CD4-positive, alpha-beta T cell (primary cell): ENCODE measurements at places on chromosomes 5 and 9. TPM values are rescaled to one million over a fixed set of nuclear protein-coding genes. Genes with fewer than 3 reads are reported as not detected.

DNA sequence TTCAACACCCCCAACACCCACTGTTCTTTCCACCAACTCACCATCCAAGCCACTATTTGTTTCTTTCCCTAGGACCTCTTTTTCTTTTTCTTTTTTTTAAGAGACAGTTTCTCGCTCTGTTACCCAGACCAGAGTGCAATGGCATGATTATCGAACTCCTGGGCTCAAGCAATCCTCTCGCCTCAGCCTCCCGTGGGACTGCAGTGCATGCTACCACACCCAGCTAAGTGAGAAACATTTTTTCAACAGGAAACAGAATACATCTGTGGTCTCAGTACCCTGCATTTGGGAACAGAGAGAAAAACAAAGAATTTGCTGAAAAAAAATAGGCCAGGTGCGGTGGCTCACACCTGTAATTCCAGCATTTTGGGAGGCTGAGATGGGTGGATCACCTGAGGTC, 24.6 kb downstream of the B4GALT1 start:
- peaks cover 96% of the 10 kb centered on the region for H3K4me1 ChIP-seq
- H3K27me3 ChIP-seq, result no peaks in the 10 kb centered on the region
- peak overlapping the region; percentile 67 for H3K27ac ChIP-seq
- DNase-seq, result no peak
- H3K36me3 ChIP-seq, result no peaks in the 10 kb centered on the region

GRCh38 chr5:12901696-12902095, 997.5 kb upstream of the CTNND2 start:
- no peak overlapping the region for H3K4me3 ChIP-seq
- no peaks in the 10 kb centered on the region for H3K4me1 ChIP-seq
- H3K27ac ChIP-seq, result no peak overlapping the region
- no peaks in the 10 kb centered on the region for H3K36me3 ChIP-seq
- no peaks in the 10 kb centered on the region for H3K27me3 ChIP-seq
- DNase-seq, result no peak

- H3K27me3 ChIP-seq, result peaks cover 2% of the 10 kb centered on the region
- no peak overlapping the region for H3K27ac ChIP-seq
- peaks cover 52% of the 10 kb centered on the region for H3K36me3 ChIP-seq
- H3K4me1 ChIP-seq, result peaks cover 3% of the 10 kb centered on the region
- no peak overlapping the region for H3K4me3 ChIP-seq
- no peak for DNase-seq
Measured at GRCh38 chr5:313806-314376, 7.6 kb upstream of the AHRR start.

GRCh38 chr5:5622806-5623205, 200.3 kb downstream of the ICE1 start:
- H3K4me3 ChIP-seq, result no peak overlapping the region
- no peaks in the 10 kb centered on the region for H3K27me3 ChIP-seq
- H3K4me1 ChIP-seq, result no peaks in the 10 kb centered on the region
- H3K36me3 ChIP-seq, result no peaks in the 10 kb centered on the region

DNA sequence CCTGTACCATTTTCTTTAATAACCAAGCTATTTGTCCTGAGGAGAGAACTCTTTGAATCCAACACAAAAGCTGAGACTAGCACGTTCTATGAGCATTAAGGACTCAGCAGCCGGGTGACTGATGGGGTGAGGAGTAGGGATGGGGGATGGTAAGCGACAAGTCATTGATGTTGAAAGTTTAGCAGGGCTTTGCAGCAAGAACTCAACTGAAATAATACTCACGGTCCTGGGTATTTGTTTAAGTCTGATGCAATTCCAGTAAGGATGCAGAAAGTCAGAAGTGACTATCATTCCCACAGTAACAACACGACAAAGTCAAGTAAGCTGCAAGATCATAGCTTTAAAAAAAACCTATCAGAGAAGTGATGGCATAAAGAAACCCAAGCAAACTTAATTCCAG, 131.1 kb downstream of the ACTL7B start:
- DNase-seq, result no peak
- H3K27ac ChIP-seq, result no peak overlapping the region
- no peaks in the 10 kb centered on the region for H3K36me3 ChIP-seq
- H3K27me3 ChIP-seq, result no peaks in the 10 kb centered on the region
- H3K4me3 ChIP-seq, result no peak overlapping the region
- H3K4me1 ChIP-seq, result no peaks in the 10 kb centered on the region

OBP2B gene
- not detected for total RNA-seq

C1QTNF3 gene
- total RNA-seq, result 3.2 TPM

OTULIN gene
- total RNA-seq, result 69.4 TPM

RNF183 gene
- total RNA-seq, result 0.44 TPM
